ENCODE measurements at places on chromosomes 1 and 21. TPM values are rescaled to one million over a fixed set of nuclear protein-coding genes. Genes with fewer than 3 reads are reported as not detected.

Gene SYTL1
- 0.41 TPM for total RNA-seq

Gene SLC35D1
- 6.8 TPM for total RNA-seq

Gene S100A7
- total RNA-seq, result not detected

Gene SLAMF8
- 1.4 TPM for total RNA-seq

Gene SEMA6C
- 66.4 TPM for total RNA-seq

DNA sequence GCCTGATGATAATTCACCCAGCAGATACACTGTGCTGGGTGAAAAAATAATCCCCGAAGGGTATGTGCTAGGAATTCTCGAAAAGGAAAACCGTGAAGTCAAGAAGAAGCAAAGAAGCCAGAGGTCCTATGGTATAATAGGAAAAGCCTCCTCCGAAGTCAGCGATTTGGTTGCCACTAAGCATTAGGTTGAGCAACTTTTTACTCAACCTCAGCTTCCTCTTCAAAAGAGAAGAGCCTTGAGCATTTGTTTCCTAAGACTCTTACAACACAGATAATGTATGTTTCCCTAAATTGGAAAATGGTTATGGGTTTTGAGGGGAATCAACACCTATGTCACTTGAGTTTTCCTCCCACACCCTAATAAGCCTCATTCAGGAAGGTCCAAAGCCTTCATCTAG lies 21.3 kb upstream of the MNDA start:
- no peaks in the 10 kb centered on the region for H3K27me3 ChIP-seq
- H3K27ac ChIP-seq, result no peak overlapping the region
- H3K4me1 ChIP-seq, result no peaks in the 10 kb centered on the region
- no peak for DNase-seq
- H3K4me3 ChIP-seq, result no peak overlapping the region

DNA sequence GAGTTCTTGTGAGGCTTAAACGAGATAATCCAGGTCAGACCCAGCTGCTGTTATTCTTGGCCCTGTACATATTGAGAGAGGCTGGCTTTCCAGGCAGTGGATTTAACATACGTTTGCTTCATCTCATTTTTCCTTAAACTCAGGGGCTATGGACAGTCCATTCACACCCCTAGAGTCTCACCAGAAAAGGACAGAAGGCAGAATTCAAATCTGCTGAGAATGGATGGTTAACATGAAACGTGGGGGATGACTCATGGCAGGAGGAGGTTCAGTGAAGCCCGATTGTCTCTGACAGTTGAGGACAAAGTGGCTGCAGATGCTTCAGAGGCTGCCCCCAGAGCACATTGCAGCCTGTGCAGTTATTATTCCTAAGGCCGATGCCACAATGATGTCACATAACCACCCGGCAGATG lies 39.5 kb downstream of the TGFB2 start:
- H3K27ac ChIP-seq, result no peak overlapping the region
- no peaks in the 10 kb centered on the region for H3K27me3 ChIP-seq
- peaks cover 12% of the 10 kb centered on the region for H3K4me1 ChIP-seq
- H3K4me3 ChIP-seq, result no peak overlapping the region
- no peaks in the 10 kb centered on the region for H3K36me3 ChIP-seq

GRCh38 chr1:6861075-6861724 lies 75.9 kb downstream of the CAMTA1 start:
- peaks cover 10% of the 10 kb centered on the region for H3K4me1 ChIP-seq
- no peak overlapping the region for H3K27ac ChIP-seq
- H3K27me3 ChIP-seq, result no peaks in the 10 kb centered on the region
- no peak overlapping the region for H3K4me3 ChIP-seq
- DNase-seq, result no peak
- H3K36me3 ChIP-seq, result no peaks in the 10 kb centered on the region

GRCh38 chr1:246629030-246629429 lies 62.8 kb downstream of the CNST start:
- no peaks in the 10 kb centered on the region for H3K36me3 ChIP-seq
- H3K4me3 ChIP-seq, result no peak overlapping the region
- H3K27ac ChIP-seq, result no peak overlapping the region
- no peaks in the 10 kb centered on the region for H3K27me3 ChIP-seq

Measured in psoas muscle (tissue), 8 donors.